CD4-positive, alpha-beta T cell treated with Interleukin-15 for 4 hours (primary cell): ENCODE measurements at places on chromosomes 5 and 9.

DNA sequence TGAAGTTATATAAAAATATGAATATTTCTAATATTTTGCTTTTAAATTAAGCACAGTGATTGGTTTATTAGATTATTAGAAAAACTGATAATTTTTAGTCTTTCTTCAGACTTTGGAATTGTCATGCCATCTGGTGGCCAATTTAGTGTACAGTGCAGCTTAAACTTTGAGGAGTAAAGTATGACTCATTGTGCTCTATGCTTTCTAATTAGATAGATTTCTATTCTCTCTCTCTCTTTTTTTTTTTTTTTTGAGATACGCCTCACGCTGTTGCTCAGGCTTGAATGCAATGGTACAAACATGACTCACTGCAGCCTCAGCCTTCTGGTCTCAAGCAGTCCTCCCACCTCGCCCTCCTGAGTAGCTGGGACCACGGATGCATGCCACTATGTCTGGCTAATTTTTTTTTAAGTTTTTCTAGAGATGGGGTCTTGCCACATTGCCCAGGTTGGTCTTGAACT, 42.1 kb upstream of the GPR21 start:
- DNase-seq, result peak; percentile 57

DNA sequence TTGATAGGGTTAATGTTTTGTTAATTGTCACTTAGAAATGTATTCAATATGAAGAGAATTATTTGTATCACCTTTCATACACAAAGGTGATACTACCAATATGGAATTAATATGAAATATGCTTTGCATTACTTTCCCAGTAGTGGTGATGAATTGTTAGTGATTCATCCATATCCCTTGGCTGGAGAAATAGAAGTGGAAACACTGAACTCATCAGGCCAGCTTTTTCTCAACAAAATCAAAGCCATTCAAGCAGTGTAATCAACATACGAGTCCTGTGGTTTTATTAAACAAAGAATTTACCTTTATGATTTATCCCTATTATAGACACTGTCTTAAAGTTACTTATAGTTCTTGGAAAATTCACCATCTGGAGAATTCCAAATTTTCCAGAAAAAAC, 264.0 kb upstream of the MEF2C start:
- no peak for DNase-seq

- DNase-seq, result no peak
Observed at GRCh38 chr5:119631660-119632059, 2.3 kb downstream of the FAM170A start.

- no peak for DNase-seq
Observed at GRCh38 chr9:86669422-86669821, 277.9 kb downstream of the GAS1 start.

DNA sequence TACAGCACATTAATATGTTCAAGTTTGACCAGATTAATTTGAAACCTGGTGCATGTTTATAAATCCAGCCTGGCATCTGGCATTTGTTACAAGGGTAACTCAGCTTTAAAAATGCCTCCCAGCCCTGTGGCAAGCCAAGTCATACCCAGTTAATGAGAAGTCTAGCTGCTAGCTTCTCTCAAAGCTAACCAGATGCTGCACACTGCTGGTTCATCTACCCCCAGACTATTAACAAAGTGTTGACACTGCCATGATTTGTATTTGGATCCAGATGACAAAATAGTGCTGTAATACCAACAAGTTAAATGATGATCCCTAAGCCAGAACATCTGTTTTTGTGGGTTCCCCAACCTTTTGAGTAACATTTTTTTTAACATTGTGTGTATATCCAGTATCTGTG, 573.7 kb upstream of the DAB2 start:
- DNase-seq, result no peak

DNA sequence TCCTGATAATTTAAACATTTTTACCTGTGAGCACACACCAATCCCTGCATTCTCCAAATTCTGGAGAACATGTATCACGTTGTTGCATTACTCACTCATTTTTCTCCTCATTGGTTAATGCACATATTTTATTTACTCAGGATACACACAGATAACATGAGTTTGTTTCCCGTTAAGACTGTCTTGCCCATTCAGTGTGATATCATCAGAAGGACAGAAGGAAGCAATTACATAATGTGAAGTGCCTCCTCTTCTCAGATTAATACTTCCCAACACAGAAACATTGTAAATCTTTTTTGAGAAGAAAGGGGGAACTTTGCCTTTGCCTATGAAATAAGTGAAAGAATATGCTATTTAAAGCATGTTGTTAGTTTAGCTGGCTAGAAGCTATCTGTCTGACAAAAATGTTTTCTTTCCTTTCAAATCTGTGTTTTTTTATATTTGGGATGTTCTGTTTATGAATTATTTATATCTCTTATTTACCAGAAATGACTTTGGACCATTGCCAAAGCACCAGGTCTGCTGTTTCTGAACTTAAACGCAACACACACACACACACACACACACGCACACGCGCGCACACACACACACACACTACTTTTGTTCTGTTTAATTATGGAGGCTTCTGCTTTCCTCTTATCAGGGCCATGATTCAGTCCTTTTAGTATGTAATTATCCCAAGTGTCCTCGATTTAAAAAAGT, 186.5 kb downstream of the CHSY3 start:
- no peak for DNase-seq

- no peak for DNase-seq
Observed at GRCh38 chr9:75607521-75607920, 283.0 kb upstream of the PCSK5 start.

- no peak for DNase-seq
Observed at GRCh38 chr5:74660140-74660539, 19.6 kb upstream of the ENC1 start.

DNA sequence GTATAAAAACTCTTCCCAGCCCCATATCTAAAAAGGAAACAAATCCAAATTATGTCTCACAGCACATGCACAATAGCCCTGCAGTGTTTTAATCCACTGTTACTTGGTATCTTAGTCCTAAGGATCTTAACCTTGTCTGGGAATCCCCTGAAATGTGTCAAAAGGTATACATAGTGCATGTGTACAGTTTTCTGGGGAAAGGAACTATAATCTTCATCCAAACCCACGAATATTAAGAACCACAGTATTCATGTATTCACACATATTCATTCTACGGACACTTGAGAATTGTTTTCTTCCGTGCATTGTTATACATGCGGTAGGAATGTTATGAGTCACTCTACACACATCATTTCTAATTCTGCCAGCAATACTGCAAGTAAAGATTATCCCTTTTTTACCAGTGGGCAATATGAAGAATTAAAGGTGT, 47.8 kb upstream of the SNX2 start:
- no peak for DNase-seq

DNA sequence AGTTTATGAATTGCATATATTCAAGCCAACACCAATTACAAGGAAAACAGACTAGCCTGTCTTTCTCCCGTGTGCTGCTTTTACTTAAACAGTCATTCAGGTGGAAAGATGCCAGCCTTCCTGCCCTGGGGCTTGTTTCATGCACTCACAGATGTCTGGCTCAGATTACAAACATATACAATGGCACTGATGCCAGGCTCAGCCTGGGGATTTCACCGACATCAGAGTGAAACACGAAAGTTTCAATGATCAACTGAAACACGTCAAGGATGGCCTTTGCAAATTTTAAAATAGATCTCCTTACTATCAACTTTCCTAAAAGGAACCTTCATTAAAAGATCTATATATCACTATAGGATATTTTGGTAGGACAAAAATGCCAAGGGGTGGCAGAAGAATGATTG, 1576.5 kb downstream of the EFNA5 start:
- DNase-seq, result no peak

- no peak for DNase-seq
Observed at GRCh38 chr9:27377811-27378456, 81.0 kb upstream of the EQTN start.

- no peak for DNase-seq
Observed at GRCh38 chr5:173746047-173746646, 129.7 kb upstream of the BOD1 start.

DNA sequence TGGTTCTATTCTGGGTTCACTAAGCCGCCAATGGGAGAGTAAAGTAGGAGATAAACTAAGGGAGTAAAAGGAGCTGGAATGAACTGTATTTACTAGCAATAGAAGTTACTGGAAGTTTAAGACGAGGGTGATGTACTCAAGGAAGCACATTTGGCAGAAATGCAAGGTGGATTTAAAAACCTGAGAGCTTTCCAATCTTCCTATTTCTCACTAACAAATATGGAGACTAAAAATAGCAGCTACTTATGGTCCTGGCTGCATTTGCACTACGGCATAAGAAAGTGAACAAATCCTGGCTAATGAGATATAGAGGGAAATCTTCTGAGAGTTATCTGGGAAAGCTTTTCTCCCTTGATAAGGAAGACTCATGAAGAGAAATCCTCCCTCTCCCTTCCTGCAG, 153.4 kb downstream of the TMEM161B start:
- DNase-seq, result no peak

GRCh38 chr9:98811051-98811650, 3.7 kb downstream of the GALNT12 start:
- DNase-seq, result no peak

GRCh38 chr9:81112627-81113452, 576.5 kb downstream of the TLE1 start:
- no peak for DNase-seq

- DNase-seq, result no peak
Observed at GRCh38 chr5:88845081-88845697, 37.8 kb downstream of the MEF2C start.

DNA sequence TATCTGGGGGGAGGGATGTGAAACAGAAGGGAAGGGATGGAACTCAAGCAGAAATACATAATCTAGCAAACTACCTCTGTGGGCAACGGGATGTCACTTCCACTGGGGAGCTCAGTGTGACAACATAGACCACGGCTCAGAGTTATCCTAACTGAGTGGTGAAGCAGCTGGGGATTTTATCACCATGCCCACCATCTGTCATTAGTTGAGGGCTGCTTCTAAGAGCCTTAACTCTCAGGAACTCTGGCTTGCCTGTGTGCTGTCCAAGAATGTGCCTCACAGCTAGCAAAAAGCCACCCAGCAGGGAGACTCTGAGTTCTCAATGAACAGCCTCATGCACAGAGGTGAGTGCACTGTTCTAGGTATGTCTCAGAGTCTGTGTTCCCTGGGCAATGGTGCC, 90.6 kb upstream of the CXCL14 start:
- DNase-seq, result no peak

GRCh38 chr5:74052441-74053221, 426.6 kb downstream of the ARHGEF28 start:
- no peak for DNase-seq

GRCh38 chr5:155019601-155020226, 6.2 kb downstream of the KIF4B start:
- no peak for DNase-seq

GRCh38 chr9:92171822-92172221, 56.6 kb upstream of the SPTLC1 start:
- DNase-seq, result no peak
